ENCODE measurements at places on chromosomes 6 and 20. TPM values are rescaled to one million over a fixed set of nuclear protein-coding genes. Genes with fewer than 3 reads are reported as not detected.
A peak's percentile ranks its signal among the peaks of the same experiment; 100 is the strongest.

DNA sequence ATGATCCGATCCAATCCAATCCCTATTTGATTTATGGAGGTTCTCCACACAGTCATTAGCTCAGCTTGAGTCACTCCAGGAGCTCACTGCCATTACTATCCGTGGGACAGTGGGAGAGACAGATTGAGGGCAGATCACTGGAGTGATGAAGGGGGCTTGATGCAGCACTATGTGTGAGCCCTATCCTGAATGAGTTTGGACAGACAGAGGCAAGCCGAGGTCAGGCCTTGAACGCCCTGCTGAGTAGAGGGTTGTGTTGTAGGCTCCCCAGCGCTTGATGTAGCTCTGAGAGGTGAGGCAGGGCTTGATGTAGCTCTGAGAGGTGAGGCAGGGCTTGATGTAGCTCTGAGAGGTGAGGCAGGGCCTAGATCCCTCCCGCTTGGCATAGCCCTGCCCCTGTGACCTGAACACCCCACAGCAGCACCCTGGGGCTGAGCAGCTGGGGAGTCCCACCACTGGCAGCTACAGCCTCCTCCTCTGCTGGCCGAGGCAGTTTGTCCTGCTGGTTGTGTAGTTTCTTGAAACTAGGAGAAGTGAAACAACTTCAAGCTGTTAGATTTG is 58.7 kb downstream of the ZFAND3 start:
- DNase-seq, result no peak

Gene GNMT
- not detected for total RNA-seq

- no peak for DNase-seq
Observed at GRCh38 chr6:145250436-145250835, 484.9 kb downstream of the EPM2A start.

DNA sequence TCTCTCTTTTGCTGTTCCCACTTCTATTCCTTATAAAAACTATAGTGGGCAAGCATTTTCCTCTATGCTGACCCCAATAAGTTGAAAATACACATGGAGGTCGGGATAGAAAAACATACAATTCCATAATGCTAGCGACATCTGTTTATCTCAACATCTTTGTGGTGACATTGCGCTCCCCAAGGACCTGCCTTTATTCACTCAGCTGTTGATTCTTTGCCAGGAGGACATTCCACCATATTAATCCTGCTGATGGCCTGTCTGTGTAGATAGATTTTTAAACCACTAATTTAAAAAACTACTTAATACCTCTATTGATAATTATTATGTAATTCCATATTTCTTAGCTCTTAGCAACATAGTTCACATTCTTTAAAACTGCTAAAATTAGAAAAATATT is 555.3 kb upstream of the MAP3K7 start:
- DNase-seq, result no peak

DNA sequence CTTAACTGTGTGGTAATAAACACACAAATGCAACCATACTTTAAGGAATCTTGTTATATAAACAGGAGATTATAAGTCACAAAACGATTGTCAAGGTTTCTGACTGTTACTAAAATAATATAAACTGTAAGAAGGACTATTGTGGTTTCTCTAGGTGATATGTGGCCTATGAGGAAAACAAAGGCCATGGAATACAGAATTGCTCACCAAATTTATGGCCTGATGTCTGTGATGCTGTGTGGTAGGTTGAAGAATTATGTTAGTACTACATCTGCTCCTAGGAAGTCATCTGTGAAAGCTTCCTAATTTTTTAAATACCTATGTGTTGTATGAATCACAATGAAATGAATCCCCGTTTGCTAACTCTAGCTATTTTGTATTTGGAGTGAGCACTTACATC is 875.4 kb upstream of the MAP3K7 start:
- no peak for DNase-seq

DNA sequence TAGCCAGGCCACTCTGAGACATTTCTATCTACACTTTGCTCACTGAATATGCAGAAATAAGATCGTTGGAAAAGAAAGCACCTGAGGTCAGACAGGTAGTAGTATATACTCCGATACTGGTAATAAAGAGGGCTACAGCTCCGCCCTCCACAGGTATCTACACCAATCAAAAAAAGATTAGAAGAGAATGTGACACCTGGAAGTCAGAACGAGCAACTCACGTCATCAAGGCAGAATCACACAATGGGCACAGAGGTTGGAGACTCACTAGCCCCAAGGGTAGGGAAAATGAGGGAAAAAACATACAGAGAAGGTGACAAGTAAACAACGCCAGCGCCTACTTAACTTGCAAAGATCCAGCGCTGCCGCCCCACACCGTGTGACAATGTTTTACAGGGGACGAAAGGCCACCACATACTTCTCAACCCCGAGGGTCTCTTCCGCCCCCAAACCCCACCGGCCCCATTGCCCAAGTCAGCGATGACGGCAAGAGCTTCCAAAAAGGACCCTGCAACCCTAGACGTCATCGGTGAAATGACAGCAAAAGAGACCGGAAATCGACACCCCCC is 653 bp downstream of the LMBRD1 start:
- DNase-seq, result peak; percentile 58

Gene DEFB116
- not detected for total RNA-seq

GRCh38 chr6:118774581-118774980 is 119.4 kb upstream of the ASF1A start:
- DNase-seq, result no peak

- peak; percentile 31 for DNase-seq
Observed at GRCh38 chr6:105326833-105327770, 75.8 kb downstream of the PREP start.

DNA sequence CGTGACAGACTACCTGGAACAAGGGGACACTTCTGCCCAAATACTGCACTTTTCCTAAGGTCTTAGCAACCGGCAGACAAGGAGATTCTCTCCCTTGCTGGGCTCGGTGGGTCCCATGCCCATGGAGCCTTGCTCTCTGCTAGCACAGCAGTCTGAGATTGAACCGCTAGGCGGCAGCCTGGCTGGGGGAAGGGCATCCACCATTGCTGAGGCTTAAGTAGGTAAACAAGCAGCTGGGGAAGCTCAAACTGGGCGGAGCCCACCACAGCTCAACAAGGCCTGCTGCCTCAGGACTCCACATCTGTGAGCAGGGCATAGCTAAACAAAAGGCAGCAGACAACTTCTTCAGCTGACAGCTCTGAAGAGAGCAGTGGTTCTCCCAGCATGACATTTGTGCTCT is 87.8 kb upstream of the ASCC3 start:
- DNase-seq, result no peak

Gene CAPN11
- total RNA-seq, result not detected

GRCh38 chr6:56660381-56660730 is 17.7 kb upstream of the DST start:
- no peak for DNase-seq

Gene TCEA2
- total RNA-seq, result 90.0 TPM

DNA sequence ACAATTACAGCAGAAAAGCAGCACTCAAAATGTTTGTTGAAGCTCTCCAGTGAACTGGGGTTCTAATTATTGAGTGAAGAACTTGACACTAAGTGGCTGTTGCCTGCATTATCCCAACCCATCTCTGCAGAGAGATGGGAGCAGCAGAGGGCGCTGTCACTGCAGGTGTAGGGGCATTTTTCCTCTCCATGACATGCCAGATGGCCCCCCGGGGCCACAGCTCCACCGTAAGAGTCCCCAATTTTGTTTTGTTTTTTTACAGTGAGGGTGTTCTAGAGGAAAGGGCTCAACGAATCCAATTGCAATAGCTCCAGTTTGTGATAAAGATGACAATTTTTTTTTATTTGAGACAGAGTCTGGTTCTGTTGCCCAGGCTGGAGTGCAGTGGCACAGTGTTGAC is 1.9 kb upstream of the FUCA2 start:
- no peak for DNase-seq

Gene NKX2-2
- not detected for total RNA-seq

Gene TCF21
- not detected for total RNA-seq

DNA sequence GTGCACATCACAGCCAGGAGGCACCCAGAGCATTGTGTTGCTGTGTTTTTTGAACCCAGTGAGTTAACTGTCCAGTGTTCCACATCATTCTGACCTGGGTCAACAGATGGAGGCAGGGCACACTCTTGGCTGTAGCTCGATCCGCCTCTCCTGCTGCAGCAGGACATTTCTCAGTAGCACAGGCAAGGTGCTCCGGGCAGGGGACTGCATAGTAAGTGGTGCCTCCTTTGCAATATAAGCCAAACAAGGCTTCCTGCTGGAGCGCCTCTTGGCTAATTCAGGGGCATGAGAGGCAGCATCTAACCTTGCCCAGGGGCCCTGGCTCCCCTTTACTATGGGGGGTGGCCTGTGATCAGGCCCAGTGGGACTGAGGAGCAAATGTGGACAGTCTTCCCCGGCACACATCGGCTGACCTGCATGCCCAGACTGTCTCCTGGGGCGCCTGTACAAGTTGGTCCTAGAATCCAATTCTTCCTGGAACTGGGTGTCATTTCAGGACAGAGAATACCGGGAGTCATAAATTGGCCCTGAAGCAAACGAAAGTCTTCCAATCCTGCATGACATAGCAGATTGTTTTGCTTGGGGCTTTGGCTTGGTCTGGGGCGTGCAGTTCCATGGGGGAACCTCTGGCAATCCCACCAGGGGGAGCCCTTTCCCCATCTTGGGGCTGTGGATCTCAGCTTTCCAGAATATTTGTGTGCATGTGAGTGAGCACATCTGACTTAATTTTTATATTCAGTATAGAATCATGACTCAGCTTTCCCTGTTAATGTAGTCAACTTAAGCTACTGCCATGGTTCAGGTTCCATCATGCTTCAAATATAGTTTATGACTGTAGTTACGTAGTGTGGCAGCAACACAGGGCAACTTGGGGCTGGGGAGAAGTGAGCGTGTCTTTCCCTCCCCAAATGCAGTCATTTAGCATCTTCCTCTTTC is 56.0 kb upstream of the DDR1 start:
- peak; percentile 97 for DNase-seq

GRCh38 chr6:8274226-8274625 is 161.1 kb downstream of the SLC35B3 start:
- DNase-seq, result no peak

Gene CTCFL
- total RNA-seq, result not detected

DNA sequence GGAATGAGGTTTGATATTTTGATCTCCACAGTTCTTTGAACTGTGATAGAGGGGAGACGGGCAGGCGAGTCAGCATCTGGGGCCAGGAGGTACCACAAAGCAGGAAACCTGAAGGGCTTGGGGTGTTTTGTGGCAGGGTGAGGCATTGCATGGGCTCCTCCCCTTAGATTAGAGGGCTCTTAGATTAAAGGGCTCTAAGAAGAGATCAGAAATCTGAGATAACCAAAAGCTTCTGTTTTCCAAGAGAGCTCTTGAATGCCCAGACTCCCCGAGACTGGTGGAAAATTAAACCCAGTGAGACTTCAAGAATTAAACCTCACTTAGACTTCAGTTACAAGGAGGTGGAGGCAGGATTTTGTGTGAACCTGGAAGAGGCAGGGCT is 2.4 kb upstream of the GPX5 start:
- DNase-seq, result no peak

DNA sequence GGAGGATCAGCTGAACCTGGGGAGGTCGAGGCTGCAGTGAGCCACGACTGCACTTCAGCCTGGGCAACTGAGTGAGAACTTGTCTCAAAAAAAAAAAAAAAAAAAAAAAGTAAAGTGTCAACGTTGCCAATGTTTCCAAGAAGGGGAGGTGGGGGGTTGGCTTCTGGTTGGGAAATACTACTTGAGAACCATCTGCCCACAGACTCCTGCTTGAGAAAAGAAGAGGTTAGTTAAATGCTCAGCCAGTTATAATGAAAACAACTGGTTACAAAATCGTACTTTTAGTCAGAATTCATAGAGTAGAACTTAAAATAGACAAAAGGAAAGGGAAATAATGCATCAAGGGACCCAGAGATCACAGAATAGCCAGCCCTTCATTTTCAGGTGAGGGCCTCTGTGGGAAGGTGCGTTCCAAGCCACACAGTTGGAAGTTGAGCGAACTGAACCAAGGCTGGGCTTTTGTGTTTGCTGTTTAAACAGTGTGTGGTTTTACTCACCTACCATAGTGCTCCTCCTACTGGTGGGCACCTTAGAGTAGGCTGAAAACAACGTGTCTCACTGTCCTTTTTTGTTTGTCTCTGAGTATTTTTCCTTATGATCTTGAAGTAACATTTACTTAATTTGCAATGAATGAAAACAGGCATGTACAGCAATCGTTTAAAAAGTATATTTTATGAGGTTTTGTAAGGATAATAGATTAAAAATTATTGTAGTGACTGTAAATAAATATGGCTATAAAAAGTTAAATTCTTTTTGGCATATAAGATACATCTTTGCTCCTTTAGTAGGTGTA is 200.7 kb downstream of the BCAS1 start:
- DNase-seq, result peak; percentile 78

GRCh38 chr6:156879186-156879585 is 102.0 kb downstream of the ARID1B start:
- DNase-seq, result no peak

DNA sequence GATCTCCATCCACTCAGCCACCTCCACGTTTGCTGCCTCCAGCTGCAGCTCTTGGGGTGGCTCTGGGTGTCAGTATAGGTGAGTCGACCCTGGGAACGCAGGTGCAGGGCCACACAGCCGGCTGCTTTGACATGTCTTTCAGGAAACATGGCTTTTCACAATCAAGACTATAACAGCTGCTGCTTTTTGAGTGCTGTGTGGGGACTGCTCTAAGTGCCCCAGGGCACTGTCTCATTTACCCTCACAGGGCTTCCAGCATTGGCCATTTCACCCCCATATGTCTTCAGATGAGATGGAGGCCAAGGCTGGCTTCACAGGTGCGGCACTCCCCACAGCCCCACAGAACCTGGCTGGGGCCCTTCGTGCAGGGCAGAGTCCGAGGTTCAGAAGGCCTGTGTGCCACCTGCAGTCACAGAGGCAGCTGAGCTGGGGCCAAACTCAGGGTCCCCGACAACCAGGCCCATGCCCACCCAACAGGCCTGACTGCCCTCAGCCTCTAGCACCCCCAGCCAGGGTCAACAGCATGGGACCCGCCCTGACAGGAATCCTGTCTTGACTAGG is 14.9 kb upstream of the CST7 start:
- no peak for DNase-seq

- DNase-seq, result no peak
Observed at GRCh38 chr6:90350689-90351554, 54.3 kb upstream of the BACH2 start.

GRCh38 chr6:42971746-42972327 is 7.1 kb downstream of the PEX6 start:
- no peak for DNase-seq

Gene BPIFB4
- not detected for total RNA-seq

GRCh38 chr6:139853302-139853992 is 479.0 kb upstream of the CITED2 start:
- peak; percentile 56 for DNase-seq

Gene C6orf132
- 1.6 TPM for total RNA-seq

Gene THBS2
- not detected for total RNA-seq

DNA sequence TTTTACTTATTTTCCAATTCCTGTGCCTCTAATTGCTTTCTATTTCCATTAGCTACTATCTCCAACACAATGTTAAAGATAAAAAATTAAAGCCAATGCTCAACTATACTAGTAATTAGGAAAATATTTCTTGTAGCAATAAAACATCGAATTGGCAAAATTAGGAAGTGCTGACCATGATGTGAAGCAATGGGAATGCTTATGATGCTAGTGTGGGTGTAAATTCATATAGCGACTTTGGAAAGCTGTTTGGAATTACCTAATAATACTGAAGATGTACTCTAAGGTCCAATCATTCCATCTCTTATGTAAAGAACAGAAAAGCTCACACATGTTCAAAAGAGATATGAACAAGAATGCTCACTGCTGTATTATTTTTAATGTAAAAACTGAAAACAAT is 78.2 kb downstream of the UBE3D start:
- DNase-seq, result no peak

- no peak for DNase-seq
Observed at GRCh38 chr6:37860226-37860839, 40.8 kb downstream of the ZFAND3 start.
